ENCODE measurements at places on chromosomes 5 and 9. TPM values are rescaled to one million over a fixed set of nuclear protein-coding genes. Genes with fewer than 3 reads are reported as not detected.

The ABCA2 gene
- 30.0 TPM for total RNA-seq

GRCh38 chr9:72486594-72486955 is 34.8 kb upstream of the TMC1 start:
- DNase-seq, result no peak

The DPH7 gene
- total RNA-seq, result 21.4 TPM

- no peak for DNase-seq
These were observed 1.6 kb upstream of the SMIM15 start for GRCh38 chr5:61163905-61164304.

DNA sequence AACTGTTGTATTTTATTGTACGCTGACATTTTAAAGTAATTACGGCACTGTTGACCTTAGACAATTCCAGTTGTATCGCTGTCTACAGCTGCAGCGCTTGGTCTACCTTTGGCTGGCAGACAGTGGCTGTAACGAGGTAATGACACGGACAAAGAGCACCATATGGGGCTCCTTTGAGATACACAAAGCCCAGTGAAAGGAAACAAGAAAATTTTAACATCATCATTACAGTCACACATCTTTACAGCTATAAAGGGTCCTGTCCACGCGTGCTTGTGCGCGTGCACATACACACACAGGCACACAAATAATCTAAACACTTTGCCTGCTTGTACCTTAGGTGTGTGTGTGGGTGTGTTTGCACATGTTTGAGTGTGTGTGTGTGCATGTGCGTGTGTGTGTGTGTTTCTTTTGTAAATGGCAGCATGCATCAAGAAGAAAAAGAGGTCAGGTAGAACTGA is 946.0 kb downstream of the NR2F1-AS1 start:
- no peak for DNase-seq

The CCL21 gene
- total RNA-seq, result 19.0 TPM

DNA sequence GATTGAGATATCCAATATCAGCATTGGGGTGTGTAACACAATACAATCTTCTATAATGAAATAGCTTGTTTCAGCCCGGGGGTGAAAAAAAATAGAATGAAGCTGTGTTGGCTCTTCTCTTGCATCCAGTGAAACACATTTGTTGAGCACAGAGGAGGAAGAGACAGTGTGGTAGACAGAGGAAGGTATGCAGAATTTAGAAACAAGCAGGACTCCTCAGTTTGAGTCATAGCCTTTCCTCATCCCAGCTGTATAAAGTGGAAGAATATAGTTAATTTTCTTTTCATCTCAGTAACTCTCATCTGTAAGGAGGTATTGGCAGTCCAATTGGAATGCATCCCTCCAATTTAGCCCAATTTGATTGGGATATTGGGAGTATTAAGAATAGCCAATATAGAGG is 302.2 kb upstream of the VLDLR start:
- no peak for DNase-seq

- no peak for DNase-seq
These were observed 10.5 kb downstream of the SH2D3C start for GRCh38 chr9:127767909-127768331.

DNA sequence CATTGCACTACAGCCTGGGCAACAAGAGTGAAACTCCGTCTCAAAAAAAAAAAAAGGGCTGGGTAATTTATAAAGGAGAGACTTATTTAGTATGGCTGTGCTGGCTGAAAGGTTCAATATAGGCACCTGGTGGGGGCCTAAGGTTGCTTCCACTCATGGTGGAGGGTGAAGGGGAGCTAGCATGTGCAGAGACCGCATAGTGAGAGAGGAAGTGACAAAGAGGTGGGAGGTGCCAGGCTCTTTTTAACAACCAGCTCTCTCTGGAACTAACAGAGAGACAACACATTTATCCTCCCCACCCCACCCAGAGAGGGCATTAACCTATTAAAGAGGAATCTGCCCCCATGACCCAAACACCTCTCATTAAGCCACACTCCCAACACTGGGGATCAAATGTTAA is 28.9 kb upstream of the SERINC5 start:
- DNase-seq, result no peak

All from left cardiac atrium (tissue), 4 donors.